Anterior cingulate cortex (tissue), 58 donors: ENCODE measurements at places on chromosomes 1 and 21.

- DNase-seq: no peak
Observed at GRCh38 chr1:3978196-3978989, 78.3 kb upstream of the C1orf174 start.

DNA sequence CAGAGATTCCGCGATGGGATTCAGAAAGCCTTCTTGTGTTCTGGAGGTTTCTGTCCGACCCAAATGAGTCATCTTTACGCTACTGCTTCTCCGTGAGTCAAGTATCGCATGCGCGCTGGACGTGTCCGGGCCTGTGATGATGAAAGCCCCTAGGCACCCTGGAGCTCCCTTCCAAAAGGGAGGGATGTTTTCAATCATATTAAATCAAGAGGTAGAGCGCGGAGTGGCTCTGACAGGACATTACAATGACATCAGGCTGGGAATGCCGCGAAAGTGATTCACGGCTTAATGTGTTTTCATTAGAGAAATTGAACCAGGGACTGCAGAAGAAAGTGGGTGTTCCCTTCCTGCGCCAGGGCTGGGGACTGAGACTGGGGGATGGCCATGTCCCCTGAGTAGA lies 48.5 kb downstream of the AJAP1 start:
- no peak for DNase-seq

DNA sequence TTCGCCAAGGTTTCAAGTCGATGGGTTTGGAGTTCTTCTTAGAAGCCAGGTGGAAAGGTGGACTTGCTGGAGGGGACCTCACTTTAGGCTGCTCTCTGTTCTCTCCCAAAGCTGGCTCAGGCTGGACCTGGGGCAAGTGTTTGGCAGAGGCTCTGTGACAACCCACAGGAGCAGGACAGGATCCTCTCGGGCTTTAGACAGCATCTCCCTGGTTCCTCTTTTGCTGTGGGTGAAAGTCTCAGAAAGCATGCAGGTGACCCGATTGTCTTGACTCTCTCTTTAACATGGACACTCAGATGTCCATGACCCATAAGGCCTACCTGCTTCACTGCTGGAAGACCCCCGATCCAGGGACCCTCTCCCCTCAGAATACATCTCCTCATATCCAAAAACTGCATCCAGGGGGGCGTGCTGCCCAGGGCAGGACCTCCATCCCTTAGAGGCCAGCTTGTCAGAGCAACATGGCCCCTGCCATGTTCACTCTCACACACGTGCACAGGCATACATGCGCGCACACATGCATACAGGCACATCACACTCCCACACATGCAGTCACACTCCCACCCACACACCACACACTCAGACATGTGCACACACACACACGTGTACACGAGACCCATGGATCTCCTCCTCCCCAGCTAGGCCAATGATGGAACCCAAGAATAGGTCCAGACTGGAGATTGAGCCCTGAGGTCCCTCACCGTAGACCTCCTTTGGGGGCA lies 21.3 kb downstream of the MRPL37 start:
- no peak for DNase-seq

DNA sequence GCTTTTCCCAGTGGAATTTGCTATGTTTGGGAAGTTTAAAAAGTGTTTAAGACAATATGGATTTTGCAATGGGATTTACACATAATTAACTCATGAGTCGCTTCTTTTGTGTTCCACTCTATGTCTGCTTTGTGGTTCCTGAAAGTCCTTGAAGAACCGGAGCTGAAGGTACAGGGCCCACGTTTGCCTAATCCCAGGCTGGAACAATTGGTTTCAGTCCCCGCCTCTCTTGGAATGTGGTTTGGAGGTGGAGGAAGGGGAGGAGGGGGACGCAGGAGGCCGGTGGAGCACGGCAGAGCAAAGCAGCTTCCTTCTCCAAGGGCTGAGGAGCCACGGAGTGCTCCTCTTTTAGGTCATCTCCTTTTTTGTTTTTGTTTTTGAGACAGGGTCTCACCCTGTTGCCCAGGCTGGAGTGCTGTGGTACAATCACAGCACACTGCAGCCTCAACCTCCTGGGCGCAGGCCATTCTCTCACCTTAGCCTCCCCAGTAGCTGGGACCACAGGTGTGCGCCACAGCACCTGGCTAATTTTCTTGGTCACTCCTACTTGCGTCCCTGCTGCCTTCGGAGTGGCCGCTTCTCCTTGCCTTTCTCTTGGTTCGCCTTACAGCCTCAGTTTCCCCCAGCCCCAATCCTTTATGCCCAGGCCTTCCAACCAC lies 129.5 kb upstream of the ERRFI1 start:
- DNase-seq: no peak

DNA sequence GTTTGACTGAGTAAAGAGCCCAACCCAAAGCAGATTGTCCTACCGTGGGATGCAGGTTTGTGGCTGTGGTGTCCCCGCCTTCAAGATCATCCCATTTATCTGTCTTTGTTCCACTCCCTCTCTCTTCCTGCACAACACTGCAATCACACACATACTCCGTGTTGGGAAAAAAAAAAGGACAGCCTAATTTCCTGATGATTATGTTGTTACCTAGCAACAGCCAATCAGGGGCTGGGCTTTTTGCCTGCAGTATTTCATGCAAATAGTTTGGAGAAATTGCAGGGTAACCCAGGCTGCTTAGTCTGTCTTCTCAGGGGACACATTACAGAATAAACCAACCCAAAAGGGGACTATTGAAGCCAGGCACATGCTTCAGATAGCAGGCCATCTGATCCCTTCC lies 38.3 kb downstream of the PHC2 start:
- no peak for DNase-seq

DNA sequence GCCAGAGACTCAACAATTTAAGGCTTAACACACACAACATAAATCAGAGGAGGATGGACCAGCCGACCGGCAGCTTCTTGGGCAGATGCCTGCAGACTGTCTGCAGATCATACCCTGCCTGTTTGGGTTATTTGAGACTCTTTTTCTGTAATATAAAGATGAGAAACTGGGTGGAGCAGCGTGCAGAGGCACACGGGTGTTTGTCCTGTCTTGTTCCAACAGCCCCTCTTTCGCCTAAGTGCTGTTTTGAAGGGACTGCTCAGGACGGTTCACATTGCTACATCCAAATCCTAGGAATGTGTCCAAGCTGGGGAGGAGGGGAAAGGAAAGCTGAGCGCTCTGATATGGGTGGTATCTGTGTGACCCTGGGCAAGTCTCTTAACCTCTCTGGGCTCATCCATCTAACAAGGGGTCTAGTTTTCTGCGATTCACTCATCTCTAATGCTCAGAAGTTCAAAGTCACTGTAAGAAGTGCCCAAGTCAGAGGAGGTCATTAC lies 149.9 kb downstream of the CLIC6 start:
- DNase-seq: no peak

GRCh38 chr1:3419415-3420204 lies 34.9 kb upstream of the ARHGEF16 start:
- no peak for DNase-seq

- DNase-seq: no peak
Observed at GRCh38 chr1:193216920-193217319, 30.5 kb upstream of the B3GALT2 start.

DNA sequence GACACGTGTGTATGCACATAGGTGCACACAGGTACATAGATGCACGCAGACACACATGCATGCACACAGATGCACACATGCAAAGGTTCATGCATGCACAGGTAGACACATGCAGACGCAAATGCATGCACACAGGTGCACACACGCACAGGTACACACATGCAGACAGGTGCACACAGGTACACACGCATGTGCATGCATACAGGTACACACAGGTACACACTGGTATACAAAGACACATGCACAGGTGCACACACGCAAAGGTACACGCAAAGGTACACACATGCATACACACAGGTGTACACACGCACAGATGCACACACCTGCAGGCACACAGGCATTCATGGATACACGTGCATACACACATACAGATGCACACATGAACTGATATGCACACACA lies 8.8 kb downstream of the NOC2L start:
- DNase-seq: no peak

- no peak for DNase-seq
Observed at GRCh38 chr21:38293113-38293512, 36.3 kb downstream of the KCNJ15 start.

DNA sequence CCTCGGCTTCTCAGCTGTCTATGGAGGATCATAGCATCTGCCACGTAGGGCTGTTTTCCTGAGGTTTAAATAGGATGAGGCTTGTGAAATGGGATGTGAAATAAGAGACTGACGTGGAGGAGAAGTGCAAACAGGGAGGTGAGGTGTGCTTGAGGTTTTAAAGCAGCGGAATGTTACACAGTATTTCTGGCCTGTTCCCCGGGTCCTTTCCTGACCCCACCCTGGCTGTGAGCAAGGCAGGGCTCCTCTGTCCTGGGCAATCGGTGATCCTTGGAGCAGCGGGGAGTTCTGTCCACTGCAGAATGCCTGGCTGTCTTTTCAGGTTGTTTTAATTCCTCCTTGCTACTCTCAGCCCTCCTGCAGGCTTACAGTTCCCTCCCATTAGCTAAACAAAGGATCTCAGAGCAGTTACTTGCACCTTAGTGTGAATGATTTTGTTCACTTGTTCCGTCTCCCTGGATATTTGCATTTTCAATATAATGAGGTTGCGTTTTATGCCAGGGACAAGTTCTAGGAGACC lies 38.6 kb downstream of the LHX4 start:
- no peak for DNase-seq

DNA sequence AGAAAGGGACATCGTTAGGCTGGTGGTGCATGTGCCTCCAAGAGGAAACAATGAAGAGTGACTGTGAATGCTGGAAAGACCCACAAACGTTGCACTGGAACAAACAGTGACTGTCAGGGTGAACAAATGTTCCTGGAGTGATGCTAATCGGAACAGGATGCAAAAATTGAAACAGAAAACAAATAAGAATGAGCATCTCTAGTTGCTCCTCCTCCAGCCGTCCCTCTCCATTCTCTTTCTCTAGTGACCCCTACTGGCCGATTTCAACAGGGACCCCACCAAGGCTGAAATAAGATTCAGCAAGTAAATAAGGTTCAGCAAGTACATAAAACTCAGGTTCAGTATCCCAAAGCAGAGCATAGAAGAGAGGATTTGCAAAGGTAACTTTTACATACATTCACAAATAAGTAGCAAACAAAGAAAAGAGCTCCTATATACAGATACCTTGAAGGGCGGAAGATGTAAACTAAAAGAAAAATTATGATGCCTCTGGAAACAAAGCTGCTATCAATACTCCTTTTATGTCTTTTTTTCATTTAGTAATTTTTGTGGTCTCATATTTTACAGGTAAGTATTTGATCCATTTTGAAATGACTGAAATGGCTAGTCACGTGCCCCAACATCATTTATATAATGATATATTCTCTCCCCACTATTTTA lies 836.1 kb upstream of the ADAMTS5 start:
- no peak for DNase-seq

DNA sequence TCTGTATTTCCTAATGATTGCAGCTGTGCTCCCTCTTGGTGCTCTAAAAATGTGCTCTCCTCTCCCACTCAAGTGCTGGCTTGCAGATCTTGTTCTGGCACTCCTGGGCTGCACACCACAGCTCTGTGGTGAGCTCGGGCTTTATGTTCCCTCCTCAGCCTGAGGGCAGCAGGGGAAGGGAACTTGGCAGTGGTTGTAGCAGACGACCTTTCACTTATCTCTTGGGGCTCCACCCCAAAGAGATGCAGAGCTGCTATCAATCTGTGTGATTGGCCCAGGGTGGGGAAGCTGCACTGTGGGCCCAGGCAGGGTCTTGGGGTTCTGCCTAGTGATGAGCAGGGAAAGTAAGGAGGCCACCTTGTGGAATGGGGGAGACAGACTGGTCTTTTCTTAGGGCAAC lies 143.5 kb upstream of the GORAB start:
- DNase-seq: no peak

DNA sequence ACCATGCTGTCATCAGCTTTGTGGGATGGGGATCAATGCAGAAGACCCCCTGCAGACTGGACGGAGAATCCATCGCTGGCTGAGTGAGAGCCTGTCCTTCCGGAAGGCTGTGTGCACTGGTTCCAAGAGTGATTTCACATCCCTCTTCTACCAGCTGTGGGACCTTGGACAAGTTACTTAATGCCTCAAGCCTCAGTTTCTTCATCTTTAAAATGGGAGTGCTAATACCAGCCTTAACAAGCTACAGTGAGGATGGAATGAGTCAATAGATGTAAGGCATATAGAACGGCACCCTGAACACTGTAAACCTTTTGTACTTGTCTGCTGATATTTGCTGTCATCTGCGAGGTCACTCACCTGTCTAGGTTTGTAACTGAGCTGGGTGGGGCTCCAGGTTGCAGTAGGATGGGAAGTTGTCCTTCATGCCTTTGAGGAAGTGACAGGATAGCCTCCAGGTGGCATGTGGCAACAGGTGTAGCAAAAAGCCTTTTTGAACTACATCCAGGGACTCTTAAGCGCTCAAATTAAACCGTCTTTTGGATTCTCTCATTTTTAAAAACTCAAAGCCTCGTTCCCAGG lies 27.5 kb downstream of the TMEM51 start:
- no peak for DNase-seq

DNA sequence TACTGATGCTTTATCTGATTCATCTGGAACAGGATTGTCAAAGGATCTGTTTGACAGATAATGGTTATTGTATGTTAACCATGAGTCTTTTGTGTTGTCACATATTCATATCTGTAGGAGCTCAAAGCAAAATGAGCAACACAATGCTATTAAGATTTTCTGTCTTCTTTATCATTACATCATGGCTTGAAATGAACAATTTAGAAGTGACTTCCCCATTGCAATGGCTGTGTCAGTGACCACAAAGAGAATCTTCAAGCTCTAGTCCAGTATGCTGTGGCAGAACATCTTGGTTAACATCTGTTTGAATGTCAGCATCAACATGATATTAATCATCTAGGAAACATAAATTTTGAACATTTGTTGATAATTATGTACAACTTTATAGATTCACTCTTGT lies 1148.5 kb downstream of the PLA2G4A start:
- DNase-seq: no peak

- DNase-seq: no peak
Observed at GRCh38 chr21:34959607-34960006, 89.5 kb downstream of the RUNX1 start.
